ENCODE measurements at places on chromosomes 12 and 14.
A peak's percentile ranks its signal among the peaks of the same experiment; 100 is the strongest.

GRCh38 chr14:78725086-78725485, 554.9 kb downstream of the NRXN3 start:
- no peak for DNase-seq

- no peak for DNase-seq
Observed at GRCh38 chr12:32253154-32253790, 146.1 kb upstream of the FGD4 start.

GRCh38 chr14:105022276-105022670, 1.4 kb upstream of the CDCA4 start:
- no peak for DNase-seq

GRCh38 chr12:93335603-93336162, 42.0 kb upstream of the NUDT4 start:
- no peak for DNase-seq

DNA sequence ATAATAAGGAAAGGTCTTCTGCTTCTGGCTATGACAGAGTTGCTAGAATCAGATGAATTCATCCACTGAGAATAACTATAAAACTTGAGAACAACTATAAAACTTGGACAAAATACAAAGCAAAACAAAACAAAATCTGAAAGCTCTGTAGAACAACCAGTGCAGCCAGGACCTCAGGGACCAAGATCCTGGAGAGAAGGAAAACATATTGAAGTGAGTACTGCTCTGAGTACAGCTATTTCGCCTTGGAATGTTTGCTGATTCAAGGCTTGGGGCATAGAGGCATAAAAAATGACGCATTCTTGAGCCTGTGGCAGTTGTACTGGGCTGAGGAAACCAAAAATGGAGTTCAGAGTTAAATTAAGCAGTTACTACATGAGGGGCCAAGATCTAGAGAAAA, 21.7 kb downstream of the FOXA1 start:
- no peak for DNase-seq

GRCh38 chr12:6273205-6273540, 37.3 kb upstream of the PLEKHG6 start:
- no peak for DNase-seq

DNA sequence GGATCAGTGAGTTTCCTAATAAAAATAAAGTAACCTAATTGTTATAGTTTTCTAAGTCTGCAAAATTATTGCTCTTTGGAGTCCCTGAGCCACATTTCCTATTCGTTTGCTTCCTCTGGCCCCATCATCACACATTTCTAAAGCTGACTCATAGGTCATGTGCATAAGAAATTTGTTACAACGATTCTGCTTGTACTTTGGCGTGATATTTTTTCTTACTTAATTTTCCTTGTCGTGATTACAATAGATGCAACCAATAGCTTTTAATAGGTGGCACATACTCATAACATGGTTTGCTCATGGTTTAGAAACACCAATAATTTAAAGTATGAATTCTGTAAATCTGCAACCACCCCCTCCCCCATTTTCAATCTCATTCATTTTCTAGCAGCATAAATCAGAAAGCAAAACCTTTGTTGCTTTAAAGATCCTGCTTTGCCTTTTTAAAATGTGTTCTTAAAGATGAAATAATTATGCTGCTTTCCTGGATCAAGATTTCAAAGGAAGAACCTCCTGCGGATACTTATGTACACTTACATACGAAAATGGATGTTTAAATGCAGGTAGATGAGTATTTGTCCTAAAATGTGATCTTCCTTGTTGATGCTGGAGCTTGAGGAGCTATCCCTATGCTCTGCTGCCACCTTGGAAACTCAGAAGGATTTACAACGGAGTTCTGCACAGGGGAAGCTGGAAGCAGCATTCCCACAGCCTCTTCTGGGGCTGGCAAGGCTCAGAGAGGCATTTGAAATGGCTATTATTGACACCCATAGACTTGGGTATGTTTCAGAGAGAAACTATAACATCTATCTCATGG, 1.7 kb upstream of the FLRT2 start:
- DNase-seq: no peak

DNA sequence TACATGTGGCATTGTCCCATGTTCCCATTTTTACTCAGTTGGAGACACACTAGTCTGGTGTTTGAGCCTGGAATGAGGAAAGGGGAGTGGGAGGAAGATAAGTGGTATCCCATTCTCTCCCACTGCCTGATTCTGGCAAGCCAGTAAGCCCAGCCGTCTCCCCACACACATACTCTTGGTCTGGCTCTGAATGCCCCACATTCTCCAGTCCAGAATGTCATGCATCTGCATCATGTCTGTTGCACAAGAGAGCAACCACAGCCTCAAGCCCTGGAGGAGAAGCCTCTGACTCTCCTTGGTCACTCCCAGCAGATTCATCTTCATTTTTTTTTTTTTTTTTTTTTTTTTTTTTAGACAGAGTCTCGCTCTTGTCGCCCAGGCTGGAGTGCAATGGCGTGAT, 48.0 kb downstream of the DRAM1 start:
- DNase-seq: no peak

GRCh38 chr14:93719256-93719655, 69.0 kb downstream of the PRIMA1 start:
- DNase-seq: no peak

DNA sequence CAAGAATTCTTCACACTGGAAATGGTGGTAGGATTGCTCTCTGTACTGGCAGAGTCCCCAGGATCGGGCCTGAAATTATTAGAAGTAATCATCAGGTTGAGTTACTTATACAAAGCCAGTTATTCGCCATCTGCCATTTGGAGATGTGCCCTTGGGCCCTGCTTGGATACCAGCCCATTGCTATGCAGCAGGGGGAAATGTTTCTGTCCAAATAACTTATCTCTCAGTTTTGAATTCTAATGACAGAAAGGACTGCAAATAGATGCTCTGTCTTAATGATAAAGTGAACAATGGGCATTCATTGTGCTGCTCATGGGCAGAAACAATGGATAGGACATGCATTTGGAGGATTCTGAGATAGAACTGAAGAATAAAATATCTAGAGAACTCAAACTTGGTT, 139.1 kb upstream of the PELI2 start:
- no peak for DNase-seq

DNA sequence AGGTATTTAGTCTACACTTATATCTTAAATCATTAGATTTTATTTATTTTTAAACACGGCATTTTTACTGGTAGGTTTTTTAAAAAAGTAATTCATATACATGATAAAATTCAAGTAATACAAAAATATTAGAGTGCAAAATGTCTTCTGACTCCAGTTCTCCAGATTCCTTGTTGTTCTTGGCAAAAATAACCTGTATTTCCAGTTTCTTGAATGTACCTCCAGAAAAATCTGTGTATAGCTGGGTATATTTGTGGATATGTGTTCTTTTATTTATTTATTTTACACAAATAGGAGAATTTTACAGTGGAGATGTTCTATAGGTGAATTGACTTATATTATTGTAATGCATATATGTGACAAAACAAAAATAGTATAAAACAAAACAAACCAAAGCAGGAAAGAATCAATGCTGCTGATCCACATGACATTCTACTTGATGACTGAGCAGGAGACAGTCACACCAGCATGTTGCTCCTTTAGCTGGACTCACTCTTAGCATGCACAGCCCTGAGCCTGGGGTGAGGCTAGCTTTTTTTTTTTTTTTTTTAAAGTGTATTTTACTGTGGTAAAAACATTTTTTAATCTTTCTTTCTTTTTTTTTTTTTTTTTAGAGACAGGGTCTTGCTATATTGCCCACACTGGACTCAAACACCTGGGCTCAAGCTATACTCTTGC, 42.2 kb upstream of the SLC38A2 start:
- no peak for DNase-seq

GRCh38 chr14:37114002-37114401, 58.4 kb downstream of the SLC25A21 start:
- no peak for DNase-seq

DNA sequence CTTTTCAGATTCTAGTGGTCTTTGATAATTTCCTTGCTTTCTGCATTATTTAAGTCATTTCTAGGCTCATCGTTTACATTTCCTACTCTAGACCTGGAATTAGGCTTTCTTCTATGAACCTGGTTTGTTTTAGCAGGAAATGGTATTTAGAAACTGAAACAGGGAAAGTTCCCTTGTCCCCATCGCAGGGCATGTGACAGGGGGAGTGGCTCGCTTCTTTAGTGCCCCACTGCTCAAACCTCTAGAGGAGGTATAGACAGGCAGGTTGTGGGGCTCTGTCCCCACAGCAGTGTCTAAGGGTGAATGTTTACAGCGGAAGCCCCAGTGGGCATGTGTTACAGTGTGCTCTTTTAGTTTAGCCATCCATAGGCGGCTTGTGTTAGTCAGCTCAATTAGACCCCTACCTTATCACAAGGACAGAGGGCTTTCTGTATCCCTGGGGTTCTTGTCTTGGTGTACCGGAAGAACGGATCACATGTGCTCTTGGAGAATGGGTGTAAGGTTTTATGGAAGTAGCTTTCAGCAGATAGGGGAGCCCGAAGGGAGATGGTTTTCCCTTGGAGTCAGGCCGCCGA, 25.0 kb downstream of the IFT81 start:
- DNase-seq: no peak

DNA sequence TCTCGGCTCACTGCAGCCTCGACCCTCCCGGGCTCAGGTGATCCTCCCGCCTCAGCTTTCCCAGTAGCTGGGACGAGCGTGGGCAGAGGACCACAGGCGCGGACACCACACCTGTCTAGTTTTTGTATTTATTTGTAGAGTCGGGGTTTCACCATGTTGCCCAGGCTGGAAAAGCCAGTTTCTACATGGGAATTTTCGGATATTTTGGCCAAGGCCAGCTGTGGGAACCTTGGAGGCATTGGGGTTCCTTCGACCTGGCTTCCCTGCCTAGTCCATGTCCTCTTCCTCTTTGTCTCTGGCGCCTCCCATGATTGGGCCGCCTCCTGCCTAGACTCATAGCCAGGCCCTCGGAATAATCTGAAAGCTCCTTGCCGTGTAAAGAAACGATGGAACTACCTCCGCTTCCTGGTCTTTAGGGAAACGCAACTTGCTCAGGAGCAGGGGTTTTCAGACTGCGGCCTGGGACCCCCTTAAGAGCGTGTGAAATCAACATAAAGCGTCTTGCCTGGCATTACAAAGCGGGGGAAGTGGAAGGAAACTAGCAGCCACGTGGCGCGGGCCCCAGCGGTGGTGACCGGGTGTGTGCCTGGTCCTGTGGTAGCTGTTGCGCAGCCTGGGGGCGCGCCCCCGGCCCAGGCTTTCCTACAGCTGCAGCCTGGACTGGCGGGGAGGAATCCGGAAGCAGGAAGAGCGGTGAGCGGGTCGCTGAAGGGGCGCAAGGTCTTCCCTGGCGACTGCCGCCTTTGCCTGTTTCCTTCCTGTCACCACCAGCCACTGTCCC, 1.4 kb upstream of the HSP90AA1 start:
- DNase-seq: peak; percentile 53

- no peak for DNase-seq
Observed at GRCh38 chr12:32650508-32650907, 28.6 kb upstream of the DNM1L start.

- no peak for DNase-seq
Observed at GRCh38 chr12:109524466-109525278, 47.2 kb downstream of the UBE3B start.

GRCh38 chr12:76340680-76341435, 7.4 kb downstream of the BBS10 start:
- DNase-seq: no peak

DNA sequence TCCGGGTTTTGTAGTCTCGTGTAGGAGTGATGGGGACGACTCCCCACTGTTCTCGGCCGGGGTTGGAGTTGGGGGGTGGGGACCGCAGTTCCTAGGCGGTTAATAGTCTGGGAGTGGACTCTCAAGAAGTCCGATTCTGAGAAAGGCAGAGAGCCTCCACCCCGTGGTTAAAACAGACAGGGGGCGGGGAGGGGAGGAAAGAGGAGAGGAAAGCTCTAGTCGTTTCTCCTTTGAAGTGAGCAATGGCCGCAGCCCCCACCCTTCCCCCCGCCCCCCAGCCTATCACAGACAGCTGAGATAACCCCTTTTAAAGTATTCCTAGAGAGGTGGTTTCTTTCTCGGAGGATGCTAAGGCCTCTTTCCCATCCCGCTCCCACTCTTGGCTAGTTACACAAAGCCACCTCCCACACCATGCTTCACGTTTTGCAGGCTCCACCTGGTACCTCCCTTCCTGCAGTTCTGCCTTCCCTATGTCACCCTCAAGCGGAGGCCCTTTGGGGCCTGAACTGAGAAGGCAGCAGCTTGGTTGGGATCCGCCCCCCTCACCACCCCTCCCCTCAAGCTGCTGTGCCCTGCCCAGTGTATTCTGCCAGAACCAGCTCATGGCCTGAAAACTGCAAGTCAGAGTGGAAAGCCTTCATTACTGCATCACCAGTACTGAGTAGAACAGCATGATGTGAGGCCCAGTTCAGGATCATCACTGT, 853 bp downstream of the USP5 start:
- DNase-seq: no peak

GRCh38 chr14:105482486-105483110, 4.1 kb upstream of the CRIP1 start:
- no peak for DNase-seq

- DNase-seq: peak; percentile 12
Observed at GRCh38 chr14:61420326-61420725, 98.9 kb downstream of the PRKCH start.

DNA sequence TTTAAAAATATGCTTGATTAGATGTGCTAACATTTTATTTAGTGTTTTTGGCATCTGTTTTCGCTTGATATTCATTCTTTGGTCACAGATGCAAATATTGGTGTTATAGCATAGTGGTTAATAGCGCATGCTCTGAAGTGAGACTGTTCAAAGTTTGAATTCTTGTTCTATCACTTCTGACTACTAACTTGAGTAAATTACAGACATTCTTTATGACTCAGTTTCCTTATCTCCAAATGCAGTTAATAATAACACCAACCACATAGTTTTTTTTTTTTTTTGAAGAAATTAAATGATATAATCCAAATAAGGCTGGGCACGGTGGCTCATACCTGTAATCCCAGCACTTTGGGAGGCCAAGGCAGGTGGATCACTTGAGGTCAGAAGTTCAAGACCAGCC, 81.0 kb downstream of the TMX1 start:
- no peak for DNase-seq

DNA sequence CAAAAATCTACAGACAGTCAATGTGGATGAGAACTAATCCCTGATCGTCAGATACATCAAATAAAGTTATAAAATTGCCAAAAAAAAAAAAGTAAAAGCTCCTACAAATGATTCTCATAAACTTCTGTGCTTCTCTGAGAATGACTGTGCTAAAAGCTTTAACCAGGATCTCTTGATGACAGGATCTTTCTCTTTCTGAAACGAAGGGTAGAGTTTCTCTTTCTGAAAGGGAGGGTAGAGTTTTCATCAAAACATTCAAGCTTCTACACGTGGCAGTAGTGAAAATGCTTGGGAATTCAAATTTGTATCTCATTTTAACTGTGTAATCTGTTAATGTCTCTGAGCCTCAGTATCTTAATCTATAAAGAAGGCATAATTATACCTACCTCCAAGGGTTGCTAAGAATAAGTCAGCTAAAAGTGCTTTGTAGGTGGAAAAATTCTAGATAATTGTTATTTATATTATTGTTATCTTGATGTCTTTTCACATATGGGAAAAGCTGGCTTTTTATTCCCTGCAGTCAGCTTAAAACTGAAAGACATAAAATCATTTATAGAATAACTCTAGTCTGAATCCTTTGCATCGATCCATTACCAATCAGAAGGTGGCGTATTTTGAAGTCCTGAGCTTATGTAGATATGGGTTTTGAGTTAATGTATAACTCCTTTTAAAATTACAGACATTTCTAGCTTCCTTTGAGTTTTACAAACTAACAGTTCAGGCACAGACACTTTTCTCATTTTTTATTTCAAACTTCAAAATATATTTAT, 157.4 kb downstream of the DACT1 start:
- DNase-seq: no peak
